AG04450 (cell line): ENCODE measurements at places on chromosomes 16 and 17.

- DNase-seq: no peak
Observed at GRCh38 chr16:76856112-76856511, 334.9 kb upstream of the MON1B start.

GRCh38 chr17:61398721-61399130 lies 917 bp upstream of the TBX2 start:
- DNase-seq: no peak

DNA sequence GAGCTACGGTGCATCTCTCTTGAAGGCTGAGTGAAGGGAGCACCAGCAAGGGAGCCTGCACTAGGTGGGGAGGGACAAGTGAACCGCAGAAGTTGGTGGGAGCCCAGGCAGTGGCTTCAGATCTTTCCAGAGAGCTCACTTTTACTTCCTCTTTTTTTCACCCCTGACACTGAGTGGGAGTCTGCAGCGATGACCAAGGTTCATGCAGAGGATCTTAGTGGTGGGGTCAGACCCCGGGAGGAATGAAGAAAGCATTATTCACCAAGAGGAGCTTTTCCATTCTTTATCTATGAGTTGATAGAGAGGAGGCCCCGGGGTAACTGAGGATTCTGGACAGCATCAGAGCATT lies 3.0 kb upstream of the CCL2 start:
- DNase-seq: no peak

DNA sequence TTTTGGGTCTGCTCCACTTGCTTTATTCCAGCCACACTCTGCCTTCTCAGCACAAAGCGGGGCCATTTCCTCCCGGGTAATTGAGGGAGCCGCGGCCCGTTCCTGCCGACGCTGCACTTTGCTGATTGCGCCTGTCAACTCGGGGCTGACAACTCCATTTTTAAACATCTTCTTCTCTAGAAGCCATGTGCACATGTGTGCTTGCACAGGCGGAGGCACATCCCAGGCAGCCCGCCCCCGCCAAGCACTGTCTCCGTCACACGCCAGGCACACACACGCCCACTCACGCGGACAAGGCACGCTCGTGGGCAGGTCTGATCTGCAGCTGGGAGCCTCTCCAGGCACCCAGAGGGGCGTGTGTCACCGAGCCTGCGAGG lies 63.2 kb downstream of the ENGASE start:
- DNase-seq: no peak

DNA sequence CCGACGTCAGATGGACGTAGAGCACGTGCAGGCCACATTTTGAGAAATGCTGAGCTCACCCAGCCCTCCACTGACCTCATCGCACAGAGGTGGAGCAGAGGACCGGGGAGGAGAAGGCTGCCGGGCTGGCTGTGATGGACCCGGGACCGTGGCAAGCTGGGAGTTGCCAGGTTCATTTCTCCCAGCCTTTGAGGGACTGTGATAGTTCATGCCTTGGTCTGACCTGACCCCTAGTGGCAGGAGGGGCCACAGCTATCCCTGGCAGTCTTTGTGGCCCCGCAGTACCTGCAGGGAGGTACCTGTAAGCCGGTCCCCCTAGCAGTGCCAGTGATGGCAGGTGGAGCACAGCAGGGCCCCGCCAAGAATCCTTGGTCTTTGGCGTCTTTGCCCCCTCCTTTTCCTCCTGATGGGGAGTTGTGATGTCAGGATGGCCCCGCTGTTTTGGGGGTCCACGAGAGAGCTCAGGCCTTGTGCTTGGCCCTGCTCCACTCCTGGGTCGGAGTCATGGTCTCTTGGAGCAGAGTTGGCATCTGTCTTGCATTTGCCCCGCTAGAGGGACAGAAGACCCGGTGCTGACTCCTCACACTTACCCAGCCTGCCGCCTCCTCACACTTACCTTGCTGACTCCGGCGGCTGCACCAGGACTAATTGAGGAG lies 50.4 kb downstream of the OR1D5 start:
- DNase-seq: no peak

GRCh38 chr17:7215652-7216180 lies 3.9 kb downstream of the DLG4 start:
- DNase-seq: no peak

DNA sequence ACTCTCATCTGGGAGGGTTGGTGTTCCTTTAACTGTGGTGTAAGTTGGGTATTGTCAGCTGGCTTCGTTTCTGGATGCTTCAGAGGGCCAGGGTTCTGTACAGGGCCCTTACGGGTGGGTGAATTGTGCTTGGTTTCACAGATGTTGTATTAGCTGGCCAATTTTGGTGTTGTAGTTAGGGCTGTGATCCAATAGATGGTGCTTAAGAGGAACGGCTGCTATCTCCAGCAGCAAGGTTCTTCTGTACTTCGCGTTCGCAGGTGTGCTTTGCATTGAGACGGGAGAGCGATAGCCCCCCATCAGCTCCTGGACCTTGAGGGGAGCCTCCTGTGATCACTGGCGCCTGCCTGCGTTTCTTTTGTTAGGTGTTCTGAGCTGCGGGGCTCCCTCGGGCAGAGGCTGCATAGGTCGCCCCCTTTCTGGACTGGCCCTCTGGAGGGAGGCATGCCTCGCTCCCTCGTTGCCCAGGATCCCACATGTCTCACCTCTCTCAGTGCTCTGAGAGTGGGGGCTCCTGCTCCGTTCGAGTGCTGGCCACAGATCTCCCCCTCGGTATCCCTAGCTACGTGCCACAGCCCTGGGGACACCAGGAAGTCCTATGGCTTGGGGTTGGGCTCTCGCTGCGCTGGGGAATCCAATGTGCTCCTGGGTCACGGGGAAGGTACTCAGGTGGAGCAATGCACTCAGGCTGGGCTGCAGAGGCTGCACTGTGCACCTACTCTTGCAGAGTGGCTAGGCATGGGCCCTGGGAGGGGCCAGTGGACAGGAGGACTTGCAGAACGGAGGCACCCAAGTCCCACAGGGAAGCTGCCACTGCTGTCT lies 837 bp upstream of the PRDM7 start:
- DNase-seq: no peak
